ELR (cell line): ENCODE measurements at places on chromosomes 5 and 9.

GRCh38 chr5:66884564-66885243 lies 288.5 kb downstream of the MAST4 start:
- no peak for DNase-seq

GRCh38 chr5:166324372-166324771 lies 1967.1 kb upstream of the WWC1 start:
- DNase-seq, result no peak

- DNase-seq, result no peak
These were observed 16.6 kb downstream of the PLGRKT start for GRCh38 chr9:5421163-5421562.

DNA sequence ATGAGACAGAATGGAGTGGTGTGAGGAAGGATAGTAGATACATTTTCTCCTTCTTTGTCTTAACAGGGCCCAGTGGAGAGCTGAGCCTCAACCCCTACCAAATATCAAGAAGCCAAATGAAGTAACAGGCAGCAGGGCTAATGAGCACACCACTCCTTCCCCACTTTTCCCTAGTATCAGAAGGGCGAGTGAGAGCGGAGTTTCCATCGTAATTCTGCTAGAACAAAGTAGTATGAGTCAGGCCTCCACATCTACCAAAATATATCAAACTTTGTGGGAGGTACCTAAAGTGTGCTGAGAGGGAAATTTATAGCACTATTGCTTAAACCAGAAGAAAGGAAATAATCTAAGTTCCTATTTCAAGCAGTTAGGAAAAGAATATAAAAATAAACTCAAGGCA lies 769.0 kb upstream of the RGMB start:
- DNase-seq, result no peak

- DNase-seq, result peak; percentile 85
These were observed 445.0 kb upstream of the TRPC7 start for GRCh38 chr5:136810261-136810801.

DNA sequence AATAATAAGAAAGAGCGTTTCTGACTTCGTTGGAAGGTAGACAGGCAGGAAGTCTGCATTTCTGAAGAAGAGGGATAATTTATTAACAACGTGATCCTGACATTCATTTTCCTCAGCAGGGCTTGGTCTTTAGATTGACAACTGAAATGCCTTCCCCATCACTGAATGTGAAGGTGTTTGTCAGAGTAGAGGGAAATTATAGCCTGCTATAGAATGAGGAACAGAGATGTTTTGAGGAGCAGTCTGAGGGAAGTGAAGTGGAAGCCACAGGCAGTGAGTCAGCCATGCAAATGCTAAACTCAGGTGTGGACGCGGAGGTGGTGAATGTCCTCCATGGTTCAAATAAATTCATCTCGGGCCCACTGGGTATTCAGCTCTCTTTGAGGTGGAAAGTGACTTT lies 30.5 kb downstream of the C7 start:
- DNase-seq, result no peak

GRCh38 chr5:141369994-141370848 lies at the start of gene PCDHGB3:
Gene PCDHGB3, plus strand, starts transcription at chr5:141370242. Its CDS starts 153 bp downstream, at chr5:141370395.
- peak; percentile 79 for DNase-seq

DNA sequence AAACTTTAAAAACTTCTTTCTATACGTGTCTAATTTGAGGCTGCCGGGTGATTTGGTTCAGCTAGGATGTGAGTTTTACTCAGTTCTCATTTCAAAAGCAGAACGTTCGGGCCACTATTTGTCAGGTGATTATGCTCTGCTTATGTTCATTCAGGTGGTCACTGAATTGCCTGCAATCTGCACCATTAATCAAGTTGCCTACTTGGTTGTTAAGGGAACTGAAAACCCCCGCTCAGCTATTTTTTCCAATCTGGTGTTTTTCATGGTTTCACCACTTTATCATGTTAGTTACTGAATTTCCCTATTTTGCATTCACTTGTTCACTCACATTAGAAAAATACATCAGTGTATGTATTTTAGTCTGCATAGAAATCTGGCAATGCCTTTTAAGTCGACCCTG lies 523.0 kb downstream of the CSNK1G3 start:
- no peak for DNase-seq

DNA sequence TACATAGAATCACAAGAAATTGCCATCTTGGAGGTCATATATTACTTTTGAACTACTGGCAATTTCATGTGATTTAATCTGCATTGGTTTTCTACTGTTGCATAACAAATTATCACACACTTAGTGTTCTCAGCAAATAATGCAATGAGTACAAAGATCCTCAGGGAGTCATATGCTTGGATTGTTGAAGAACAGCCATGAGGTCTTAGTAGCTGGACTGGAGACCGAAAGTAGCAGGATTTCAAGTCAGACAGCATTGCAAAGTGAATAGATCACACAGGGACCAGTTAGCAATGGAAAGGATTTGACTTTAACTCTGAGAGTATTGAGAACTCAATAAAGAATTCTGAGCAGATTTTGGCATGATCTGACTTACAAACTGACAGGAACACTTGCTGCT lies 32.2 kb upstream of the FRMD3 start:
- DNase-seq, result no peak

DNA sequence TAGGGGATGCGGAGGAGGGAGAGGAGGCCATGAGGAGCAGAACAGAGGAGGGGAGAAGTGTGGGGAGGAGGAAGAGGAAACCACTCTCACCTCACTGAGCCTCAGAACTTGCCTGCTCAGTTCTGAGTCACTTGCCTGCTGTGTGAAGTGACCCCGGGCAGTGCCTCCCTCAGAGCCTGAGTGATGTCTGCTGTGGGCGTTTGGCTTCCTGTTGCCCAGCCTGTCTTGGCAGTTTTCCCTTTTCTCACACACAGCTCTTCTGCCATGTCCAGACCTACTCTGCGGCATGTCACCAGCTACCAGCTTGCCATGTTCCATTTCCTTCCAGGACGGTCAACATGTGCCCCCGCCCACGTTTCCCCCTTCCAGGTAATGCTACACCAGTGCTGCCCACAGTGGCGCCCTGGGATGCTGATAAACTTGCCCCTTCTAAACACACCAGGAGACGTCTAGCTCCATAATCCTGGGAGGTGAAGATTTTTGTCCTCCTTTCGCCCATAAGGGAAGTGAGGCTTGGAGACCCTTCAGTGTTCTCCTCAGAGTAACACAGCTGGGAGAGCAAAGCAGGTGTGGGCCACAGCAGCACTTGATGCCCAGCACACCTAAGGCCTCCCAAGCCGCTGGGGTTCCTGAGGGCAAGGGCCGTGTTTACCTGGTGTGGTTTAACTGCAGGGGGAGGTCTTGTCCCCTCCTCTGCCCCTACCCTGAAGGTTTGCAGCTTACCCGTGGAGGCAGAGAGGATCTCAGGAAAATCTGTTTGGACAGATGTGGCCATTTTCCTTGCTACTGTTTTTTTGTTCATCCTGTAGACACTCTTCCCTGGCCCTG lies 63.8 kb upstream of the RNF130 start:
- peak; percentile 72 for DNase-seq

GRCh38 chr5:181181650-181182565 lies 23.1 kb downstream of the TRIM7 start:
- peak; percentile 86 for DNase-seq

GRCh38 chr9:87800456-87800855 lies 74.5 kb downstream of the CTSL start:
- DNase-seq, result no peak

DNA sequence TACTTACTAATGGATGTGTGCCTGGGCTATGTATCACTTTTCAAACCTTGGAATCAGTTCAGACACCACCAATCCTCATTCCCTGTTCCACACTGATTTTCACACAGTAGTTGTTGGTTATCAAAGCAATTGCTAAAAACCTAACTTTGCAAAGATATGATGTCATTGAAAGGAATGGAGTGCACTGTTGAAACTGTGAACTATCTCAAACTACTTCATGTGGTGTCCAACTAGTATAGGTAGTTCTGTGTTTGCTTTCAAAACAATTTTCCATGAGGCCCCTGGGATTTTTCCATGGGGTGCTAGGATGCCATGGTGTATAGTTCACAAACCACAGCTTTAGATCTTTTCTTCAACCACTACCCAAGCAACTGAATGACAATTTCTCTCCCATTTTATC lies 17.8 kb downstream of the INIP start:
- DNase-seq, result no peak

- DNase-seq, result no peak
These were observed 2.6 kb downstream of the SEPTIN8 start for GRCh38 chr5:132774406-132774805.

DNA sequence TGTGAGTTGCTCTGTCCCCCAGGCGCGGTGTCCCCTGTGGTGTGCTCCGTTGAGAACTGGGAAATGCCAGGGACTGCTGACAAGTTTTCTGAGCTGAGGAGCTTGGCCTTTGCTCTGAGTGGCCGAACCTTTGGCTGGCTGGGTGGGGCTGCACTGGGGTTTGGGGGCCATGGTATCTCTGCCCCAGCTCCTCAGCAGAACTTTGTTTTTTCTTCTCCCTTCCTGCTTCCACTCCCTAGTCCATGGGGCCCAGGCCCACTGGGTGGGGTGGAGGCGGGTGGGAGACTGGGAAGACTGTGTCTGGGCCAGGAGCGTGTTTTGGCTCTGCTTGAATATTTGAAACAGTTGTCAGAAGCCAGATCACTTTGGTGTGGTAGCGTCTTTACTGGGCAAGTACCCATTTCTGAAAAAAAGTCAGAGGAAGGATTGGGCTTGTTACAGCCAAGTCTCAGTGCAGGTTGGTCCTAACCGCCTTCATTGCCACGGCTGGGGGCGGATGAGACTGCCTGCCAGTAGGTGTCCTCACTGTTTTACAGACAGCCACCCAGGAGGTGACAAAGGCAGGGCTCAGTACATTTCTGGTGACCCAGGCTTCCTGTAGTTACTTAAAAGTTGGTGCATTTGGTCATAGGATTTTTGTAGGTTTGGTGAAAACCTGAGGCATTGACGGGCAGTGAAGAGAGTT lies 92.7 kb downstream of the DAB2IP start:
- DNase-seq, result peak; percentile 52

- DNase-seq, result no peak
These were observed 40.7 kb downstream of the TLR4 start for GRCh38 chr9:117744856-117745389.

DNA sequence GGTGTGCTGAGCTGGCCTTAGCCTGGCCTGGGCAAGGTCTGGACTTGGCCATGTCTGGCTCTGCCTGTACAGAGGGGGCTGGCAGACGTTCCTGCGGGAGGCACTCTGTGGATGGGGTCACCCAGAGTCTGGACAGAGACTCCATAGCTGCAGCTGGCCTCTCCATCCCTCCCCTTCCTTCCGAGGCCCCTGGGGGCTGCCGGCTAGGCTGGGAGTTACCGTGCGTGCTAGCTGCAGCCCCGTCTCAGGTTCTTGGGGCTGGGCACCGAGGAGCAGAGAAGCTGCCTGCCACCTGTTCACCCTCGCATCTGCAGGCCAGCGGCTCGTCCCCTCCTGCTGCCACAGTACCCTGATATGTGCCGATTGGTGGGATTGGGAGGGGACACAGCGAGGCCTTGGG lies 63.4 kb downstream of the RXRA start:
- DNase-seq, result no peak

- no peak for DNase-seq
These were observed 175.6 kb downstream of the MACROH2A1 start for GRCh38 chr5:135223404-135223803.

DNA sequence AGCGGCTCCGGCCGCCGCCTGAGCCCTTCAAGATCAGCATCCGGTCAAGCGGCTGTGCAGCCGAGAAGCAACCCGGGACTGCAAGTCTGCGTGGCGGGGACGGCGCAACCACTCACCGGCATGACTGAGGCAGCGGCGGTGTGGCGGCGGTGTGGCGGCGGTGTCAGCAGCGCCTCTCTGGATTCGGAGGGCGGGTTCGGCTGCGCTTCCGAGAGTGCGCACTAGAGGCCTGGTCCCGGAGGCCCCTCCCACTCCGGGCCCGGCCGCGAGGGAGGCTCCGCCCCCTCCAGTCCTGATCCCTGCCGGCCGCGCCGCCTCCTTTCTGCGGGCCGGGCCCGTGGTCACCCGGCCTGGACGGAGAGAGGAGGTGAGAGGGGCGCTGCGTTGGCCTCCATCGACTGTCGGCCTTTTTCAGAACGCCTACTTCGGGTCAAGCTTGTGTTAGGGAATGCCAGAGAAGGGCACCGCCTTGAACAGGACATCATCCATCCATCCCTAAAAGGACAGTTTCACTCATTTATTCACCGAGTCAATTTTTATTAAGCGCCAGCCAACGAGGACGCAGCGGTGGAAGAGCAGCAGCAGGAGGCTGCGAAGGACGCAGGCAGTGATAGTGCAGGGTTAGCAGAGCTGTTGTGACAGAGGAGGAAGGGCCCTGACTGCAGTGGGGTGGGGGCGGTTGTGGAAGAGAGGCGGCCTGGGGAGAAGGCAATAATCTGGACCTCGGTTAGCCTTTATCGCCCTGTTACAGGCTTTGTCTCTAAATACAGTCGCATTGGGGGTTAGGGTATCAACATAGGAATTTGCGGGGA lies at the start of gene ATOX1:
TSS of gene ATOX1 (minus strand) at position 202 of the 812 bp plus-strand sequence. CDS start at position 122, 80 bp downstream.
- DNase-seq, result peak; percentile 95

GRCh38 chr5:52844885-52845284 lies 57.2 kb downstream of the ITGA1 start:
- peak; percentile 59 for DNase-seq

- no peak for DNase-seq
These were observed 23.4 kb downstream of the NREP start for GRCh38 chr5:111733571-111733970.

GRCh38 chr9:136407911-136408310 lies 2.5 kb downstream of the ENTR1 start:
- no peak for DNase-seq

GRCh38 chr5:30436691-30437090 lies 756.8 kb upstream of the CDH6 start:
- no peak for DNase-seq

- DNase-seq, result no peak
These were observed 64.6 kb downstream of the SVEP1 start for GRCh38 chr9:110514897-110515296.

DNA sequence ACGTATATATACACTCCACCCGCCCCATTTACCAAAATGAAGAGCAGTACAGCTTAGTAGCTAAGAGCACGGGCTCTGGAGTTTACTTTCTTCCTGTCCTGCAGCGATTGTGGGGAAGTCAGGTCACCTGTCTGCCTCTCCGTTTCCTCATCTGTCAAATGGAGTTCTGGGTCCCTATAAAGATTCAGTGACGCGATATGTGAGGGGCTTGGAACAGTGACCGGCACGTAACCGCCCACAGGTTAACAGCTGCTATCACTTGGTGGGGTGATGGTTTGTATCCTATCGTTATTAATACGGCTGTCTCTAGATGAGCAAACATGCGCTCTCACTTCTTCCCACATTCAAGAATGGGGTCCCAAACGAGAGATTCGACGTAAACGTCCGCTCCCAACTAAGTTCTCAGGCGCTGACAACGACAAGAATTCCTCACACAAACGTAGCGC lies 426 bp downstream of the FAM114A2 start:
- peak; percentile 49 for DNase-seq

- no peak for DNase-seq
These were observed 598.0 kb upstream of the RGMB start for GRCh38 chr5:98175474-98175873.

GRCh38 chr5:158462349-158463114 lies 603.6 kb upstream of the CLINT1 start:
- no peak for DNase-seq

DNA sequence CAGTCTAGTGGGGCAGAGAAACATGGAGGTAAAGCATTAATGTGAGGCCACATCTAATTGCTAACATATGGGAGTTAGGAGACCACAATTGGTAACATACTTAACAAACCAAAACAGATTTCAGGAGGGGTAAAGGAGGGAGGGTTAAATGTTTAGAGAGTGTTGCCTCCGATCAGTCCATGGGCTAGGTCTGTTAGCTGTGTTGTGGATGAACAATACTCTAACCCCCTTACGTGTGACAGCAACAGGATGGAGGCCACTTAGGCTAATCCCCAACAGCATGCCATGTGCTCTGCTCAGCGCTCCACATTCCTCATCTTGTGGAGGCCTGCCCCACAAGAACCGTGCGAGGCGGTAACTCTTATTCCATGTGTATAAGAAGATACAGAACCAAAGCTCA lies 167.0 kb downstream of the CRB2 start:
- no peak for DNase-seq
